Activated T-cell treated with anti-CD3 and anti-CD28 coated beads, Interleukin-2, amount 50 U/mL, for 48 hours (primary cell): ENCODE measurements at places on chromosomes 1 and 21.

- DNase-seq: no peak
Measured at GRCh38 chr1:243411472-243411871, 155.6 kb downstream of the SDCCAG8 start.

GRCh38 chr1:28913786-28914227, 562 bp upstream of the EPB41 start:
- DNase-seq: no peak

- peak; percentile 50 for DNase-seq
Measured at GRCh38 chr1:115642168-115643072, 650 bp downstream of the VANGL1 start.

DNA sequence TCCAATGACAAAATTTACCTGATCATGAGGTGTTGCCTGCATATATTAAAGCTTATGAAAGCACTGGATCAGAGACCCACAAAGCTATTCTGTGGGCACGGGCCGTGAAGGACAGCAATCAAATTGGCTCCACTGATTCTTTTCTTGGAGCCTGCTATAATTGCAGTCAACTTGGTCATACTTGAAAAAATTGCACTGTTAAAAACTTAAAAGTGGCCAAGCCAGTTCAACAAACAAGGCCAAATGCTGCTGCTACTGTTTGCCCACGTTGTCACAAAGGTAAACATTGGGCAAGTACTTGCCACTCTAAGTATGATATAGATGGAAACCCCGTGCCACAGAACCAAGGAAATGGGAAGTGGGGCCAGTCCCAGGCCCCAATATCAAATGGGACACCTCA, 37.8 kb downstream of the CYP4A11 start:
- DNase-seq: no peak

DNA sequence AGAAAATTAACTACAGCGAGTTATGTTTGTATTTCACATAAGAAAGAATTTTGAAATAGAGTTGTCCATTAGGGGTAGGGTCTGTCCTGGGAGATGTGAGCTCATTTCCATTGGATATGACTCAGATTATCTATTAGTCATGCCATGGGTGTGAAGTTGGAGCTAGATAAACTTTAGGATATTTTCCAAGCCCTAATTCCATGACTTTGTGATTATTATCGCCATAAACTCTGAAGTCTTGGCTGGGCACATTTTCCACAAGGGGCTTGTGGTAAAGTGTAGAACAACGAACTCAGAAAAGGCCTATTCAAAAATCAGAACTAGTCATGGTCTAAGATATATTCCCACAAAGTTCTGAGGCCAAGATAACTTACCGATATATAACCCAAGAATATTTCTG, 396.6 kb downstream of the DPYD start:
- no peak for DNase-seq

DNA sequence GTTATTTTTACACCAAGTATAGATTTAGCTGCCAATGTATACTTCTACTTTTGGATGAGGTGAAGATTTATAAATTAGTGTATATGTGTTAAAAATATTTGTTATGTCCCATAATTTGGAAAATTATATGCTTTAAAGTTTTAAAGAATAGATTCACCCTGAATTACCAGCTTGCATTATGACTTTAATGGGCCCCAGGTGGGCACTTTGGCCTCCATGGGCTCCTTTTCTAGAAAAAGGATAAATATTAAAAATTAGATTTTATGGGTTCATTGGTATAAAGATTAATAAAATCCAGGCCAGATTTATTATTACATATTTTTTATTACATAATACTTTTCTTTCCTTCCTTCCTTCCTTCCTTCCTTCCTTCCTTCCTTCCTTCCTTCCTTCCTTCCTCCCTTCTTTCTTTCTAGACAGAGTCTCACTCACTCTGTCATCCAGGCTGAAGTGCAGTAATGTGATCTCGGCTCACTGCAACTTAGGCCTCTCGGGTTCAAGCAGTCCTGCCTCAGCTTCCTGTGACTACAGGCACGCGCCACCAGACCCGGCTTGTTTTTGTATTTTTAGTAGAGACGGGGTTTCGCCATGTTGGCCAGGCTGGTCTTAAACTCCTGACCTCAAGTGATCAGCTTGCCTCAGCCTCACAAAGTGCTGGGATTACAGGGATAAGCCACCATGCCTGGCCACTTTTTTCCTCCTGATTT, 21.9 kb downstream of the KMO start:
- no peak for DNase-seq

DNA sequence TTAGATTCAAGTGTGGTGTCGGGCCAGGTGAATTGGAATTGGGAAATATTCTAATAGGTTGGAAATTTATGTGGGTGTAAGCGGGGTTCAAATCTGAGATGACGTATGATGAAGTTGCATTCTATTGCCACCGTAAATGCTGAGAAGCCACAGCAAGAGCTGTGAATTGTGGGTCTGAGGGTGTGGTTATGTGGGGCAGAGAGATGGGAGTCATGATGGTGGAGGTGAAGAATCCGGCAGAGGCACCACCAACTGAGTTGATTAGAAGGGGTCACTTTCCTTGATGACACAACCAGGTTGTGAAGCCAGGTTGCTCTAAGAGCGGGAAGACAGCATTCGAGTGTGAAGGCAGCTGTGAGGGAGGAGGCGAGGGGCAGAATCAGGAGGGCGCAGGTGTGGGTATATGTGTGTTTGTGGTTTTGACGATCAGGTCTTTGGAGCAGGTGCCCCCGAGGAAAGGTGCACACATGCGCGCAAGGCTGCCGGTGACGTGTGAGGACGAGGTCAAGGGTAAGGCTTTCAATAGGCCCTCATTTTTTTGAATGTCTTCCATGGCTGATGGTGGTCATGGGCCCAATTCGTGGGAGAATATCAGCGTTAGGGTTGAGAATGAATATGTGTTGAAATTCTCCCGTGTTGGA, 18.7 kb downstream of the LRRC3 start:
- no peak for DNase-seq

- DNase-seq: no peak
Measured at GRCh38 chr1:32896451-32896850, 4.7 kb downstream of the TMEM54 start.

DNA sequence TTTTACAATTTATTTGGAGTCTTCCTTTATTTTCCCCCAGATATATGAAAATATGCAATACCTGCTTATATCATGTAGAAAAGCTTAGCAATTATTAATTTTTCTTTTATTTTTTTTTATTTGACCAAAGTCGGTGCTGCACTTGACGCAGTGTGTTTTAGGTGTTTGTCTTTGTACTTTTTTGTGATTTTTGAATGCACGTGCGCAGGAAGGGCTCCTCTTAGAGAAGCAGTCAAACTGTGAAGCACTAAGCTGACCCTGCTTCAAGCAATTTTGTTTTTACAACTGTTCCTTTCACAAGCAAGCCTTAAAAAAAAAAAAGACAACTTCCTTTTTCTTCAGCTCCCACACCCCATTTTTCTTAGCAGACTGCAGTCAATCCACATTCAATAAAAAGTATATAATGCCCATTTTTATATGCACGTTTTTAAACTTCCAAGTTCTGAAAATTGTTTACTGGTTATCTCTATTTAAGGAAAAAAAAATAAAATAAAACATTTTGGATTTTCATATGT, 267.4 kb downstream of the TM2D1 start:
- DNase-seq: no peak

DNA sequence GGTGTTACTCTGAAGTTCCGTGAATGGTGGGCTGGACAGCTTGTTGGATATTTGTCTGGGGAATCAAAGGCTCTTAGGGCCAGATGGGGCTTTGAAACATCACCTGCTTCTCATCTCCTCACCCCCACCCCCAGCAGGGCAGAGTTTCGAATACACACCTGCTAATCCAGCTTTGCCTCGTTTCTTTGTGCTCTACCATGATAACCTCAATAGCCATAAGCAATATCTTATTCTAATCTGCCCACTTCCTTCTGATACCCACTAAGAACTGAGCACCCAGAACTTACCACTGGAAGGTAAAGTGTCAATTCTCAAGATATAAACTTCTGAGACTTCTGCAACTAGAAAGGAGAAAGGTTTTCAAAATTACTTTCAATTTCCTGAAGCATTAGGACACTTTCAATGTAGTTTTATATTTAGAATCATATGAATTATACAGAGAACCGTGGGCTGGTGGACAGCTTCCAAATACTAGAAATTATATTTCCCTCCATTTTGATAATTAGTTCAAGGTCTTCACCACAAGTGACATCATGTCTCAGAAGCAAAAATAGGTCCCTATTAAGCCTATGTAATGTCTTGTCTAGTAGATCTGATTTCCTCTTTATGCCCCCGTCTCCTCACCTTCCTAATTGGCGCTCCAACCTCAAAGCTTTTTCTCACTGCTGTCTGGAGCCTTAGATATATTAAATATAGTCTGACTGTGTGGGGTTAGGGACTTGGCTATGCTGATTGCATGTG, 64.4 kb upstream of the NEK2 start:
- no peak for DNase-seq

DNA sequence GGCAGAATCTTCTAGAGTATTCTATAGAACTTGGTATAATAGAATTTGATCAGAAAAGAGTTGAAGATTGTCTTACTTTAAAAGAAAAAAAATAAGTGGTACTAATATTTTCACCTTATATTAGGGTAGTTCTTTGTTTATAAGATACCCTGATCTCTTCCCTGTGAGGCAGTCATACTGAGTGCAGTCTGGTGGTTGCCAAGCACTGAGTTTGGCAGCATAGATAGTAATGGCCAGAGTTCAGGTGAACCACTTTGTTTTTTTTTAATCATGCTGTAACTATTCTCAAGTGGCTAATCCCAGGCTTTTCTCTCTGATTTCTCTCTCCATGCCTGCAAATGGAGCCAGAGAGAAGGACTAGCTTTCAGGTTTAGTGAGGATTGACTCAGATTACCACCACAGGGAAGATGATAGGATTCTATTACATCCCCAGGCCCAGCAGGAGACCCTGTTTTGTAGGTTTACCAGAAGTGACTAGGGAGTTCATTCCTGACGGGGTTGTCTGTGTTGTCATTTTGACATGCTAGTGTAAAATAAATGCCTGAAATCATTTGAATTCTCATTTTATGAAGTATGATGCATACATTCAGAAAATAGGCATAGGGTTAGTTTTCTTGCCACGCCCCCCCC, 16.7 kb downstream of the KDM1A start:
- DNase-seq: no peak

DNA sequence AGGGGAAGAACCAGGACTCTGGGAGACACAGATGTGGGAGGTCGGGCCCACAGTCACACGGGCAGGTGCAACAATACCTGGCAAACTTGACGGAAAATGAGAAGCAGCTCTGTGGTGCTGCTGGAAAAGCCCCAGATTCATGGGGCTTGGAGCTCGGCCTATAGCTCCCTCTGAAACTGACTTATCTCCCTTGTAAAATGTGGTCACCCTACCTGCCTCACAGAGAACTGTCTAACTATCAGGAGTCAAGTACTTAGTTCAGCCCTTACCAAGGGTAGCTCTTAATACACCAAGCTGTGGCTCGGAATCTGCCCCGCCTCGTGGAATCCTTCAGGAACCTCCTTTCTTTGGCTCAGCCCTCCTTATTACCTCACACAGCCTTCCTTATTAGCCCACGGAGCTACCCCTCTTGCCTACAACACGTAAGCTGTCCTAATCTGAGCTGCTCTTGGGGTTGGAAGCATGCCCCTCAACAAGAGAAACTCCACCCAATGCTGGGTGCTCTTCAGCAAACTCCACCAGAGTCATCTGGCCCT, 68.9 kb downstream of the MRPL37 start:
- DNase-seq: no peak

DNA sequence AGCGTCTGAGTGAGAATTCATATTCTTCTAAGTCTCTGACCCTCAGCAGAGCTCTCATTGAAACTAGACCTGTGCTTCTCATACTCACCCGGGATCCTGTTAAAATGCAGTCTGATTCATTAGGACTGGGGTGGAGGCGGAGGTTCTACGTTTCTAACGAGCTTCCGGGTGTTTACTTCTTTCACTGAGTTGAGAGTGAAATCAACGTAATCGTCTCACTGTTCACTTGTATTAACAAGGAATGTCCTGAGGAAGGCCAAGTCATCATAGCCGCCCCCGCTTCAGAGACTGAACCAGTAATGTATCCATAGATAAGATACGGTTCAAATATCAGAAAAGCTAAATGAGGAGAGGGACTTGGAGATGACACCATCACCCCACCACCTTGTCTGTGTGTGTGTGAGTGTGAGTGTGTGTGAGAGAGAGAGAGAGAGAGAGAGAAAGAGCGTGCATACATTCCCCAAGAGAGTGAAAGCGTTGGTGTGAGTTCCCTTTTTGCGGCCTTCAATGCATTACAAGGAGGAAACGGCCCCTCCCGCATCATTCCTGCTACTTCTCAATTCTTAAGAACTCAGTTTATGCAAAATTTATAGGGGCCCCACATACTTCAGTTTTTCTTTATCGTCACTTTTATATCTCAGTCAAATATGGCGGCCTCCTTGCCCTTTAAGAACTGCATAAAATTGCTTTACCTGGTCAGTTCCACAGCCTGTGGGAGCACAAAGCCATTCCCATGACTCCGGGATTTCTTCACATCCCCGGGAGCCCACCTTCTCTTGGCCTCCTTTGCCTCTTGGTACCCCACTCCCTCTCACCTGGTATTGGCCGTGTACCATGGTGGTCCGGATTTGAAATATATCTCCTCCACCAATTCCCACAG, 19.8 kb downstream of the KMO start:
- DNase-seq: peak; percentile 52

GRCh38 chr1:30415171-30415940, 308.0 kb downstream of the MATN1 start:
- no peak for DNase-seq

- DNase-seq: no peak
Measured at GRCh38 chr1:48107516-48107915, 110.3 kb upstream of the TRABD2B start.

DNA sequence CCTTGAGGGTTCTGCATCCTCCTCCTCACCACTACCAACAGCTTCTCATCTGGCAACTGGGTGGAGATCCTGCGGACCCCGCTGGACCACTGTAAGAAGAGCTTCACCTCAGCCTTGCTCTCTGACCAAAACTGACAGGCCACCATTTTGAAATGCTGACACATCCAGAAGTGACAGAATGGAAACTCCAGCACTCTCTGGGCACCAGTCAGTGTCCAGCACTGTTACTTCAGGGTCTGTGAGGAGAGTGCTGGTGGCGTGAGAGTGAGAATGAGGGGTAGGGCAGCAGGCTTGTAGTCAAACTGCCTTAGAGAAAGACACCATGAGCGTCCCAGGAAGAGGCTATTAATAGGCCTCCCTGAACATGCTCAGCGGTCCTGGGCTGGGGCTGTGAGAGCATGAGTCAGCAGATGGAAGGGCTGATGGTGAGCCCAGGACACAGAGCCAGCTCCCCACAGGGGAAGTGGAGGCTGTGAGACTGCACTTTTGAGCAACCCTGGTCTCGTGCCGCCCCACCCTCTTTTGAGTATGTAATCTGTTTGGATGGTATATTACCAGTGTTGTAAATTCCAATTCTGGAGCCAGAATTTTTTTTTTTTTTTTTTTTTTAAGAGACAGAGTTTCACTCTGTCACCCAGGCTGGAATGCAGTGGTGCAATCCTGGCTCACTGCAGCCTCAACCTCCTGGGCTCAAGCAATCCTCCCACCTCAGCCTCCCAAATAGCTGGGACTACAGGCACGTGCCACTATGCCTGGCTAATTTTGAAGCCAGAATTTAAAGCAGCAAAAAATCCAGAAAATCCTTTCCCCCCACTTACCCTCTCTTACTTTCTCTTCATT, 34.4 kb upstream of the SLC30A1 start:
- no peak for DNase-seq

GRCh38 chr1:83101406-83101805, 897.5 kb downstream of the TTLL7 start:
- no peak for DNase-seq

- DNase-seq: peak; percentile 79
Measured at GRCh38 chr1:36156329-36157114, 562 bp downstream of the MAP7D1 start.
